Testis (tissue), 5 donors: ENCODE measurements at places on chromosomes 12 and 14.

DNA sequence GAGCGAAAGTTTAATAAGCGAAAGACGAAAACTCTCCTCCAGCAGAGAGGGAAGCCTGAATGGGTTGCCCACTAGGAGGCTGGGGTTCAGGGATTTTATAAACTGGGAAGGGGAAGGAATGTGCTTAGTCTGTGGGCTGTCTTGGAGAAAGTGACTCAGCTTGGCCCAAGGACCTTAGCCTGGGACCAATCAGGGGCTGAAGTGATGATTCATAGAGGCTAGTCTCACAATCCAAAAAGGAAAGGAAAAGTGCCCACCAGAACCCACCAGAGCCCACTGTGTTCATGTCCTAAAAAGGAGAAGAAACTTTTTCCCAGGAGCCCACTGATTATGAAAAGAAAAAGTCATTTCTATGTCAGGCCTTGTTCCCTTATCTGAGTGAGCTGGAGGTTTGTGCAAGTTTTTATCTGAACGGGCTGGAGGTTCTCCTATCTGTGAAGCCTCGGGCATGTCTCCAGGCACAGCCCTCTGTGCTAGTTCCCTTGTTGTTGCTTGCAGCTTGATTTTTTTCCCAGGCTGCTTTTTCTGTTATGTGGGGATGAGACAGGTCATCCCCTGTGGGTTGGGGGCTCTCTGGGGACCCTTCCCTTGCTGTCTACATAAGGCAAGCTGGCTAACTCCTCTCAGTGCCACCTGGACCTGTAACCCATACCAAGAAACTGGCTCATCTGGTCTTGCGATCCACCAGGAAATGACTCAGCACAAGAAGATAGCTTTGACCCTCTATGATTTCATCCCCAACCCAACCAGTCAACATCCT, 8.3 kb upstream of the GOLGA5 start:
- peak; percentile 91 for DNase-seq

- no peak for DNase-seq
Observed at GRCh38 chr12:5923751-5924150, 21.3 kb downstream of the ANO2 start.

DNA sequence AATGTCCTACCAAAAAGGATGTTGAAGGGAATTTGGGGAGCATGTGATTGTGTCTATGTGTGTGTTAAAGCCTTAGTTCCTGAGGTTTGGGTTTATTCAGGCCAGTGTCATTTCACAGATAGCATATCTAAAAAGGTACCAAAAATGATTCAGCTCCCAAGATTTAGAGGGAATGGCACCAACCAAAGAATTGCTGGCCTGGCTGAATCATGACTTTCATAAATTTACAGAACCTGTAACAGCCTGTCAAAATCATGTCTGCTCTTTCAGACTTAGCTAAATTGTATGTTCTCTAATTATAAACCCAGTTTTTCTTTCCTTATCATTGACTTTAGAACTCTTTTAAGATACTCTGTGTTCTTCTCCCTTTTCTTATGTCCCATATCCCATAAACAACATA, 231.5 kb downstream of the NUBPL start:
- DNase-seq = no peak

- DNase-seq = peak; percentile 34
Observed at GRCh38 chr14:59254911-59255545, 66.6 kb downstream of the DAAM1 start.

DNA sequence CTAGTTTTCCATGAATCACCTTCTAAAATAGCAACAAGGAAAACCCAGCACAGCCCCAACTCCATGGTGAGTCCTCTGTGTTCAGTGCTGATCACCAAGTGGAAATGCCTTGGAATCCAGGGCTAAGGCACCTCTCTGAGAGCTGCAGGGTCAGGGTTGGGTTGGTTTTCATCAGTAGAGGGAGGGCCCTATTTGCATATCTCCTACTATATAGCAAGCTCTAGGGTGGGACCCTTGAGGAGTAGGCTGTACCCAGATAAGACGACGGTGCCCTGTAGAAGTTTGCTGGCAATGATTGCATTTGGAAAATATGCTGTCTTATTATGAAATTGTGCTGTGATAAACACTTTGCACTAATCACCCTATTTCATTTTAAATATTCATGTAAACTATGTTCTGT, 1011.8 kb downstream of the TMEM121 start:
- no peak for DNase-seq

DNA sequence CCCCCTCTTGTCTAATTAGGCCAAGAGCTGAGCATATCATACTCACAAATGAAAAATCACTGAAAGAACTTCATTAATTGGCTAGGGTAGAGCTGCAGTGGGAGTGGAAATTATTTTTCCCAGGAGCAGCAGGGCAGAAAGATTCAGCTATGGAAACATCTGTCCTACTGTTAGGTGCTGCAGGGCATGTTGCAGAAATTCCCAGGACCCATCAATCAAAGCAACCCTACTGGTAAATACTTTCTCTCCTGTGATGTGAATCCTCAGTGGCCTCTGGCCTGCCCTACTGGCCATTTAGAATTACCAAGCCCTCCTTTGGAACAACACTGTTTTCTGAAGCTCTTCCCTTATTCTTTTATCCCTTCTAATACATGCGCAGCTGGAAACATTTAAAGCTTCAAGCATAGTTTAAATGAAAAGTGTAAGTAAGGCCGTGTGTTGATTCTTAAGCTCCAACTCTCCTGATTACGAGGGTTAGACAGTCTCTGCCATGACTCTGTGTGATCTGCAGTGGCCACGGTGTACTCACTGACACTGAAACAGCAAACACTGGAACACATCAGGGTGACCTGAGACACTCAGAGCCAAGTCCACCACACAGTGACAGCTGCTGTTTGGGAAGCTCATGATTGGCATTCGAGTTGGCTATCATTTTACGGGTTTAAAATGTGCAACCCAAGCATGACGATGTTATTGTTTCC, 62.6 kb upstream of the TMCC3 start:
- no peak for DNase-seq

DNA sequence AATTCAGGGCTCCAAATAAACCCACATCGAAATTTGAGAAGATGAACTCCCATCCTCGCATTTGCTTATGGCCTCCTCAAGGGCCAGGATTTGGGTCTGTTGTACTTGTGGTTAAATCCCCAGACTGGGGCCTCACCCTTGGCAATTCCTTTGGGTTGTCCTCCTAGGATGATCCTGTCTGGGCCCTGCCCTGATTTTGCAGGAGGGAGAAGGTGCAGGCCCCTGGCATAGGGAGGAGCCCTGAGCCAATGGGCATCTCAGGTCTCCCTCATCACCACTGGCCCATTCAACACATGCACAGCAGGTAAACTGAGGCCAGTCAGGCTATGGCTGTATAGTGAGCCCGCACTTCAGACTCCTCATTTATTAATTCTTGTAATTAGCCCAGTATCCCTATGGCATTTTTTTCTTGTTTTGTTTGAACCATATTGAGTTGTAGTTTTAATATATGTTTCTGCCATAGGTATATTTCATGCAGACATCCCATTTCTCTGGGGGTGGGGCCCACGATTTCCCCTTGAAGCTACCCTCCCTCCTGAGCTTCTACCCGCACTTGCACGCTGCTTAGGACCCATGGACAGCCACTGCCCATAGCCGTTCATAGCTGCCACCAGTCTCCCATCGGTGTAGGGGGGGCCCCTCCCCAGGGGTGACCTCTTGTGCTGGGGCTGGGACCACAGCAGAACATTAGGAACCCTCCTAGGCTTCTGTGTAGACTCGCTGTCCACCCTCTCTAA, 67.1 kb upstream of the DDX11 start:
- DNase-seq = no peak

DNA sequence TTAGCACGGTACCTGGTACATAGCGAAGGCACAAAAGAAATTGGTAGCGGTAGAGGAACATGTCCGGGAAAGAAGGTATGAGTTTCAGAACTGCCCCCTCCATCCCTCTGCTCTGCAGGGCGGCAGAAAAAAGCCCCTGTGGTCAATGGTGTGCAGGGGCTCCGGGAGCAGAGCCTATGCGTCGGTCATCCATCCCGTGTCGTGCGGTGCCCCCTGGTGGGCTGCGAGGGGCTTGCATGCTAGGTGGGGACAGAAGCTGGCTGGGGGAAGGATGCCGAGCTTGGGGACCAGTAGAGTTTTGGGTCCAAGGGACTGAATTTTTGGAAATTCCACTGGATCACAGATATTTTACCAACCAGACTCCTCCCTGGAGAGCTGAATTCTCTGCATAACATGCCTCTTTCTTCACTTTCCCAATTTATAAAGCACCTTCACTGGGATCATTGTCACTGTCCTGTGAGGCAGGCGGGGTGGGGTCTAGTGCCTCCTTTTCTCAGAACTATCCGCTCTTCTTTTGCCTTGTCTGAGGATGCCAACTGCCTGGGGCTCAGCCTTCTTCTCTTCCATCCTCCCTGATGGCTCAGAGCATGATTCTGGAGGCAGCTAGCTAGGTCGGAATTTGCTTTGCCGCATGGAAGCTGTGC, 148.7 kb downstream of the SMOC1 start:
- peak; percentile 82 for DNase-seq

DNA sequence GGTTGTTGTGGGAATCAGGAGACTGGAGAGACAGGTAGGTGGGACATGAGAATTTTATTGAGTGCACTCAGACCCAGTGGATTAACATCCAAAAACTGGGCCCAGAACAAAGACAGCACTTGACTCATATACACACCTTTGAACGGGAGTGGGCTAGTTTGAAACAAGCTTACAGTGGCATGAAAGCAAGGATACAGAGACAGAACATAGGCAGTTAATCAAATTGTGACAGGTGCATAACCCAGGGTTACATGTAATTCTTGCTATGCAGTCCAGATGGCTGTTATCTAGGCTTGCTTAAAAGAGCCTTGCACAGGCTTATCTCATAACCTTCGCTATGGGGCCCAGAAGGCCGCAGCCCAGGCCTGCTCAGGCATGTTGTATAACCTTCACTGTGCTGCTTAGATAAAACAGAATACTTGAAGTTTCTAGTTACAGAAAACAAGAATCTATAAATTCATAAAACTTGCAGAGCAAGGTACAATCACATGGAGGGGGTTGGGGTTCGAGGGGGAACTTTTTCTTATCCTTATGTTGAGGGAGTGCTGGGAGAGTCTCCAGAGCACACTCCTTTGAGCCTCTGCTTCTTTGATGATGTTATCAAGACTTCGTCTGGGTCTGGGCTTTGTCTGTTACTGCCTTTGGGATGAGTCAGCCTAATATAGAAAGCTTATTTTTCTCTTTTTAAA, 81.7 kb downstream of the TNFAIP2 start:
- DNase-seq = no peak

DNA sequence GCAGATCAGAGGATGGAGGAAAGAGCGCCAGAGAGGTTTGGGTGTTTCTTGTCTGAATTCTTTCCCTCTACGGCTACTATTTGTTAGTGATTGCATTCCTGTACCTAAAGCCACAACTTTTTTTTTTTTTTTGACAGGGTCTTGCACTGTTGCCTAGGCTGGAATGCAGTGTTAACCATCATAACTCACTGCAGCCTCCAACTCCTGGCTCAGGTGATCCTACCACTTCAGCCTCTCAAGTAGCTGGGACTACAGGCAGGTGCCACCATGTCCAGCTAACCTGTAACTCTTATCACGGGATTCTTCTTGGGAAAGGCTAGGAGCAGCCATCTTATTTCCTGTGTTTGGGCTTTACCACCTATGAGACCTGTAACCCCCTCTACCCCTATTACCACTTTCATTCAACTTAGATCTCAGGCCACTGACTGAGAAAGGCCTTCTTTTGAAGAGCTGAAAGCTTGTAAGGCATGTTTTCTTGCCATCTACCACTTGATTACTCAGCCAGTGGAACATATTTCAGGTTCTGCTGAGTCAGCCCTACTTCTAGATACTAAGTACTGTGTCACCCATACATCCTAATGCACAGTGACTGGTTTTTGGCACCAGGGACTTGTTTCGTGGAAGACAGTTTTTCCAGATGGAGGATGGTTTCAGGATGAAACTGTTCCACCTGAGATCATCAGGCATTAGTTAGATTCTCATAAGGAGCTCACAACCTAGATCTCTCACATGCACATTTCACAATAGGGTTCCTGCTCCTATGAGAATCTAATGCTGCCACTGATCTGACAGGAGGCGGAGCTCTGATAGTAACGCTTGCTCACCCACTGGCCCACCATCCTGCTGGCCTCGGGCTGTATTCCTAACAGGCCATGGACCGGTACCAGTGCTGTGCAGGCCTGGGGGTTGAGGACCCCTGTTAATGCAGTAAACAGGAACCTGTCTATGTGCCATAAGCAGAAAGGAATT, 6.9 kb downstream of the VEZT start:
- DNase-seq = no peak
